AML-193 (cell line): ENCODE measurements at places on chromosomes 4 and X.
A peak's percentile ranks its signal among the peaks of the same experiment; 100 is the strongest.

GRCh38 chrX:12791257-12792228, at the start of gene PRPS2:
Gene PRPS2, plus strand, starts transcription at chrX:12791412. Its CDS starts 86 bp downstream, at chrX:12791498.
- DNase-seq = no peak

DNA sequence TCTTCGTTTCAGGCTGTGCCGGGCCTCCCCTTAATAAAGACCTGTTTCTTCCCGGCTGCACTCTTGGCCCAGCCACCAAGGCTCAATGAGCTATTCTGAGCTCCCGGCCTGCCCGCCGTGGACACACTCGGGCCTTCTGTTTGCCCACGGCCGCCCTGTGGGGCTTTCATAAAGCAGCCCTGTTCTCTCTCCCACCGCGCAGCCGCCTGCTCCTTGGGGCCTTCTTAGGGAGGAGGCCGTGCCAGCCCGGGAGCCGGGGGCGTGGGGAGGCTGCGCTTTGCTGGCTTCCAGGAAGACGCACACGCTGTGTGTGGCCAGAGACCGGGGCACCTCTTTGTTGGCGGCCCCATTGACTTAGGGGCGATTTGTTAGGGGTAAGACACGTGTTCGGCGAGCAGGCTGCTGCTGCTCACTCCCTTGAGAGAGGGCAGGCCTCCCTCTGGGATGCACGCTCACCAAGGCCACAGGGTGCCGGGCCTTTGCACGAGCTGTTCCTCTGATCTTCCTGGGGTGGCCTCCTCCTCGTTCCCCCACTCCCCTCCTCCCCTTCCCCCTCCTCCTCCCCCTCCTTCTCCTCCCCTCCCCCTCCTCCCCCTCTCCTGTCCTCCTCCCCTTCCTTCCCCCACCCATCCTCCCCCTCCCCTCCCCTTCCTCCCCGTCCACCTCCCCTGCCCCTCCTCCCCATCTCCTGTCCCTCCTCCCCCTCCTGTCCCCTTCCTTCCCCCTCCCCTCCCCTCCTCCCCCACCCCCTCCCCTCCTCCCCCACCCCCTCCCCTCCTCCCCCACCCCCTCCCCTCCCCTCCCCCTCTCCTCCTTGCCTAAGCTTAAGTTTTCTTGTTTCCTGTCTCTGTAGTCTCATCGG, 11.3 kb downstream of the BLOC1S4 start:
- DNase-seq = no peak

DNA sequence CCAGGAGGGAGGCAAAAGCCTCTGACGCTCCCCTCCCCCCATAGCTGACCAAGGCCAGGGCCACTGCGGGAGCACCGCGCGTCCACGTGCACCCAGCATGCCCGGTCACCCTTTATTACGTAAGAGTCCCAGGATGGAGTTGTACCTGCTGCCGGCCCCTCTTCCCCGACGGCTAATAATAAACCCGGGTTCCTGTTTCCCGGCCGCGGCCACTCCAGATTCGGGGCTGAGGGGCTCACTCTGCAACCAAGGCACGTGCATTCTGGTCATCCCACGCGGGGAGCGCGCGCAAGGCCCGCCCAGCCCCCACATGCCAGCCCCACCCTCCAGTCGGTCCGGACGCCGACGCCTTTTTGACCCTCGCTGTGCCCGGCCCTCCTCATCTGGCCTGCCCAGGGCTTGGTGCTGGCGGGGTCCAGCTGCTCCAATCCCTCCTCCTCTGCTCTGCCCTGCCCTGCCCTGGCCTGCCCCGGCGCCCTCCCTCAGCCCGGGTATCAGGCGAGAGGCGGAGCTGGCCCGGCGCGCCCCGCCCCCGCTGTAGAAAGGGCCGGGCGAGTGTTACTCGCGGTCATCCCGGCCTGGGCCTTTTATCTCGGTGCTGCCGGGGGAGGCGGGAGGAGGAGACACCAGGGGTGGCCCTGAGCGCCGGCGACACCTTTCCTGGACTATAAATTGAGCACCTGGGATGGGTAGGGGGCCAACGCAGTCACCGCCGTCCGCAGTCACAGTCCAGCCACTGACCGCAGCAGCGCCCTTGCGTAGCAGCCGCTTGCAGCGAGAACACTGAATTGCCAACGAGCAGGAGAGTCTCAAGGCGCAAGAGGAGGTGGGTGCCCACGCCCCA, 2.6 kb downstream of the MID1IP1 start:
- peak; percentile 66 for DNase-seq

DNA sequence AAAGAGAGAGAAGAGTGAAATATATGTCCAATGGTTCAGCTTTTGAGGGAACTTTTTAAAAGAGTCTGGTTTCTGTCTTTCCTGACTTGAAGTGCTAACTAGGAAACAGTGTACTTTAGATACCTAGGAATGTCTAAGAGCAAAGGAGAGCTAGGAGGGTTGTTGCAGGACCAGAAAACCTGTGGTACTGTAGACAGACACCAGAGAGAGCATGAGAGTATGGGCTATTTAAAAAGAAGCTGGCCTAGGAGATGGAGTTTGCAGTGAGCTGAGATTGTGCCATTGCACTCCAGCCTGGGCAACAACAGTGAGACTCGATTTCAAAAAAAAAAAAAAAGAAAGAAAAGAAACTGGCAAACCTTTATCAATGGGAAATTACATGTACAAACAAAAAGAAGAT, 223.9 kb downstream of the FAT4 start:
- no peak for DNase-seq

GRCh38 chr4:39054497-39054896, 7.5 kb upstream of the KLHL5 start:
- DNase-seq = no peak

DNA sequence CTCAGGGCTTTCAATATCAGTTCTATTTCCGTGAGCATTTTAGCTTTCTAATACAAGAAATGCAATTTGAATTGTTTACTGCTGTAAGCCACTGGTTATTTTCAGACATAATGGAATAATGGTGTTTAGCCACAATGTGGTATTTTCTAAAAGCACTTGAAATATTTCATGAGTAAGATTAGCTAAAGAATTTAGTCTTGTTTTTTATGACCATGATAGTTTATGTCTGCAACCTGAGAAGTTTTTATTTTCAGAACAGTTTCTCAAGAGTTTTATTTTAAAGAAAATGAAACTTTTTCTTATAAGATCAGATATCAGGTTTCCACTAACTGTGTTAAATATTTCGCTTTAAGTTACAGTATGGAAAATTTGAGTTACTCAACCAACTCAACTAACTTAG, 60.2 kb downstream of the SLIT2 start:
- no peak for DNase-seq

DNA sequence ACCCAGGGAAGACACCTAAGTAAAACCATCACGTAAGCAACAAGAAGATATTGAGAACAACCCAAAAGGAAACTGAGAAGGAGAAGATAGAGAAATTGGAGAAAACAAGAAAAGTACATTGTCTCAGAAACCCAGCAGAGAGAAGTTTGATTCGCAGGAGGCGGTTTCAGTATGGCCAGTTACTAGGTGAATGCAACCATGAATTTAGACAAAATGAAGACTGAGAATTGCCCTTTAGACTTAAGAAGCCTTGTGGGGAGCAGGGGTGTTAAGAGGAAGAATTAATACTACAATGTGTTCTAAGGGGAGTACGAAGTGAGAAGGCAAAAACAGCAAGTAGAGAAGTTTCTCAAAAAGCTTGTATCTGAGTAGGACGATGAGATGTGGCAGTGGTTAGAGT, 229.3 kb upstream of the NEIL3 start:
- no peak for DNase-seq

DNA sequence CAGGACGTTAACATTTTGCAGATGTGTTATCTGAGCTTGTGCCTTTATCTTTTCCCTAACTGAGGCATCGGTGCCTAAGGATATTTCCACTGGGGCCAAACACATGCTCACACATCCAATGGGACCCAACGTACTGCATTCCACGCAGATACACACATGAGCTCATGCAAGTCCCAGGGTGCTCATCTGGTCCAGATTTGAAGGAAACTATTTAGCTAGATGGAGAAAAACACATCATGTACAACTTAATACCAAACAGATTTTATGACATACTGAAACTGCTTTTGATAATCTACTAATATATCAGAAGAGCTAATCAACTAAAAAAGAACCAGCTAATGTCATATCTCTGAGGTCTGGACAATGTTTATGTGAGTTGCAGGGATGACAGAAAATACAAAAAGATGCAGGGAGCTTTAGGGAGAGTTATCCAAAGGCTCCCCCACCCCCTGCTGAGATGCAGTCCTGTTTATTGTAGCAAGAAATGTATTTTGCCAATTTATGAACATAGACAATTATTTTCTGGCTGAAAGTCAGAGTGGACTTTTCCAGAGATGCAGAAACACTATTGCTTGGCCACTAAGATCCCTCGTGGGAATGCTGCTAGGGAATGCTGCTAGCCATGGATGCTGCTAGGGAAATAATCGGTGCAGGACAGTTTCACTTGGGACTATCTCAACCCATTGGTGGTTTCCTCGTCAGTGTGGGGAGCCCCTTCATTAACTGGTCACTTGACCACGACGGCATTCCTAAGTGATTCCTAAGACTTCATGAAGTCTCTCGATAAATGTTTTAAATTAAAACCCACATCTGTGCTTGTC, 172.8 kb downstream of the SMIM20 start:
- DNase-seq = no peak

- DNase-seq = no peak
Measured at GRCh38 chr4:137509855-137510282, 22.4 kb downstream of the PCDH18 start.

GRCh38 chr4:15719506-15719905, 16.6 kb downstream of the BST1 start:
- no peak for DNase-seq

GRCh38 chr4:175435381-175435783, 376.7 kb downstream of the GPM6A start:
- no peak for DNase-seq

GRCh38 chr4:170008371-170008770, 17.8 kb downstream of the MFAP3L start:
- no peak for DNase-seq

GRCh38 chr4:24975510-24975909, 55.2 kb downstream of the LGI2 start:
- no peak for DNase-seq

DNA sequence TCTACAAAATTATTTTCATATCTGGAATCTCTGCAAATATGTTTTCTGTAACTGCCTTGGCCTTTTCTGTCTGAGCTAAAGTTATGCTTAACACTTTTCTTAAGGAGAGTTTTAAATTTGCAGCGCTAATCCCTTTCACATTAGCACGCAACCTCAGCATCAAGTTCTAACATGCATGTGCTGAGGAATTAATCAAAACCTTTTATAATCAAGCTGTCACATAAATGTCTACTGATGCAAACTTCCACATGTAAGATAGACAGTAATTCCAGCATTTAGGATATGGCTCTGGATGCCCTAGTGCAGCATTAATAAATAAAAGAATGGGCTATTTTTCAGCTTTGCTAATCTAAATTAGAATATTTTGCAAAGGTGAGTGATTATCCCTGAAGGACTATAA, 17.5 kb upstream of the NEIL3 start:
- DNase-seq = no peak

DNA sequence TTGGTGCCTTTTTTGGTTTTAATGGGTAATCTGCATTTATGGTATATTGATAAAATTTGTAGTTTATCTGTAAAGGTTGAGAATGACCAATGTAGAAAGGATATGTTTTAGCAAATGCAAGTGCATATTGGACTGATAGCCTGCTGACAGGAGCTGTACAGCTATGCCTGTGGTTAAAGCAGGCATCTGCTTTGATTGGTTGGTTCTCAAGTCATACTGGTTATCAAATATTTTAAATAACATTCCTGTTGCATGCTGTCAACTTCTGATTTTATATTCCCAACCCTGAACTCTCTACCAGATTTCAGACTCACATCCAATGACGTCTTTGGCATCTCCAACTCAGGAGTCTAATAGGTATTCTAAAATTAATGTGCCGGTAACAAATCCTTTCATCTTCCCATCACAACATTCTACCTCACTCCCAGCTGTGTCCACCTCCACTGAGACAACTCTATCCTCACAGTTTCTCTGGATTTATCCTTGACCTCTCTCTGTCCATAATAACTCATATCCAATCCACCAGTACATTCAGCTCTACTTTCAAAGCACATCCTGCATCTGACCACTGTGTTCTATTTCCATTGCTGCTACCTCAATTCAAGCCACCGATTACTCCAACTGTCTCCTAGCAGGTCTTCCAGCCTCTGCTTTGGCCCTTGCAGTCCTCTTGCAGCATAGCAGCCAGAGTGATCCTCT, 125.7 kb downstream of the CAMK2D start:
- no peak for DNase-seq

GRCh38 chr4:77564231-77564630, 41.4 kb upstream of the CXCL13 start:
- DNase-seq = no peak

DNA sequence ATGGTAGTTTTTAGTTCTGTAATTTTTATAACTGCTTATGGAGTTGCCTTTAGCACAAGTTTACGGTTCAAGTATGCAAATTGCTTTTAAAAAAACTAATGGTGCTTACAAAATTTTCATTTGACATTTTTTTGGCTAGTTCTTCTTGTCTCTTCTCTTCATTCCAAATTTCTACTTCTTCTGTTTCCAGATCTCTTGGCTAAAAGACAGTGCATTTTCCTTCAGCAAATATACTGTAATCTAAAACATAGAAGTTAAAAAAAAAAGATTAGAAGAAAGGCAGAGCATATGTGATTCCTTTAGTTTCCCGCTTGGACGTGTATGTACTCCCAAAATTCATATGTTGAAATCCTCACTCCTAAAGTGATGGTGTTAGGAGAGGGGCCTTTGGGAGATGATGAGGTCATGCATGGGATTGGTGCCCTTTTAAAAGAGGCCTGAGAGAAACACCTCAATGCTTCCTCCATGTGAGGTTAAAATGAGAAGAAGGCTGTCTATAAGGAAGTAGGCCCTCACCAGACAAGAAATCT, 132.1 kb upstream of the NPY2R start:
- DNase-seq = no peak

DNA sequence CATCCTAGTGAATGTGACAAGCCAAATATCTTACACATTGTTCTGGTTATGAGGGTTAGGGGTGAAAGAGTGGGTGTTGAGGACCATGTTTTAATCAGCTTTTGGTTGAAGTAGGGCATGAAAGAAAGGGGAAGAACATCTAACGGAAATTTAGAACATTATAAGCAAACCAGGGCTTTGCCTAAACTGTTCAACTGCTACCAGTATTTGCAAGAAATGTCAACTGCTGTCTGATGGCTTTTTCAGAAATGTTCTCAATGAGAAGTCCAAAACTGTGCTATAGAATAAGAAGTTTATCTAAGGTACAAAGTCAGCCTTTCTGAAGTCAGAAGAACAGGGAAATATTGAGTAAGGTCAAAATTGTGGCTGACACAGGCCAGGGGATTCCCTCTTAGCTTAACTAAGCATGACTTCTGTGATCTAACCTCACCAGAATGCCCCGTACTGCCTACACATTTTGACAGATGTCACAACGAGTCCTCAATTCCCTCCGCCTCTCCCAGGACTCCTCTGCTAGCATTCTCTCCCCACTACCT, 67.1 kb downstream of the DTHD1 start:
- no peak for DNase-seq

- DNase-seq = no peak
Measured at GRCh38 chrX:103780336-103781061, 3.9 kb downstream of the PLP1 start.

GRCh38 chrX:9816084-9816700, 30.0 kb downstream of the SHROOM2 start:
- no peak for DNase-seq
